PC-3 (cell line): ENCODE measurements at places on chromosomes 6 and 20. TPM values are rescaled to one million over a fixed set of nuclear protein-coding genes. Genes with fewer than 3 reads are reported as not detected.

The ENPP3 gene
- total RNA-seq = 0.18 TPM in 1 of 2 replicates, not detected in the other

GRCh38 chr6:111173946-111174345 is 86.6 kb downstream of the SLC16A10 start:
- no peaks in the 10 kb centered on the region for H3K27me3 ChIP-seq
- H3K4me1 ChIP-seq = no peaks in the 10 kb centered on the region
- no peak for DNase-seq
- H3K36me3 ChIP-seq = no peaks in the 10 kb centered on the region
- no peak overlapping the region for H3K4me3 ChIP-seq

DNA sequence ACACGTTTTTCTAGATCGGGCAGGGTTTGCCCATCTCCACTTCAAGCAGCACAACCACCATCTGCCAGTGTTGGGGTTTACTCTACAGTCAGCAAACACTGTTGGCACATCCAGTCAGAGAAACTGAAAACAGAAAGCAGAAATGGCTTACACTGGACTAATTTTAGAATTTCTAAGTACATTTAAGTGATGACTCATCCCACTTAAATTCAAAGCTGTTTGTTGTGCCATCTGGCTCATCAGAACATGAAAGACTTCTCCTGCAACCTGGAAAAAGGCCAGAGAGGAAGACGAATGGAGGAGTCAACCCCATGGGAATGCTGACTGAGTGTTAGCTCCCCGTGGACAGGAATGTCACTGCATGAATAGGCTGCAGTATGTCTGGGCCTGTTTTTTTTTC is 21.8 kb downstream of the FAM209B start:
- H3K27ac ChIP-seq = peak overlapping the region; percentile 42
- DNase-seq = peak; percentile 99
- no peaks in the 10 kb centered on the region for H3K27me3 ChIP-seq
- peak overlapping the region; percentile 8; the same call in 1 of the 2 replicates for H3K4me3 ChIP-seq
- H3K4me1 ChIP-seq = peaks cover 15% of the 10 kb centered on the region

GRCh38 chr6:139764498-139764986 is 390.1 kb upstream of the CITED2 start:
- peaks cover 47% of the 10 kb centered on the region for H3K4me1 ChIP-seq
- peak; percentile 88 for DNase-seq
- no peaks in the 10 kb centered on the region for H3K36me3 ChIP-seq
- H3K27ac ChIP-seq = peak overlapping the region; percentile 79

The NKX2-4 gene
- not detected in 2 replicates for total RNA-seq

The SASH1 gene
- 9.8 and 10.5 TPM in 2 replicates for total RNA-seq

The CDYL gene
- total RNA-seq = 34.4 and 38.4 TPM in 2 replicates

DNA sequence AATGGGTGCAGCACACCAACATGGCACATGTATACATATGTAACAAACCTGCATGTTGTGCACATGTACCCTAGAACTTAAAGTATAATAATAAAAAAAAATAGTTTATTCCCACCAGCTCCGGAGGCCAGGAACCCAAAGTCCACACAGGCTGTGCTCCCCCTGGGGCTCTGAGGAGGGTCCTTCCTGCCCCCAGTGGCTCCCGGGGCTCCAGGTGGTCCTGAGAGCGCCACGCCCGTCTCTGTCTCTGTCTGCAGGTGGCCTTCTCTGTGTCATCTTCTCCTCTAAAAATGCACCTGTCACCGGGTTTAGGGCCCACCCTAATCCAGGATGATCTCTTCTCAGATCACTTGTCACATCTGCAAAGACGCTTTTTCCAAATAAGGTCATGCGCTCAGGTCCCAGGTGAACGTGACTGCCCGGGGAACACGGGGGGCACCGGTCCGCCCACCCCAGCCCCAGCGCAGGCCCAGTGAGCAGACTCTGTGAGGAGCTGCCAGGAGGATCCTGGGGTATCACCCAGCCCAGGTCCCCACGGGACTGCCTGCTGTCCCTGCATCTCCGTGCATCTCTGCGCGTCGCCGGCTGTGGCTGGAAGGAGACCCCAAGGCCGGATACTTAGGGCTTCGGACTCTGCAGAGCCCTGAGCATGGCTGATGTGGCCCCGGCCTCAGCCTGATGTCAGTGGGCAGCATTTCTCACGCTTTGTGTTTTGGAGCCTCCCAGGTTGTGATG is 11.8 kb downstream of the SLCO4A1 start:
- H3K4me1 ChIP-seq = peaks cover 34% of the 10 kb centered on the region
- H3K27me3 ChIP-seq = no peaks in the 10 kb centered on the region
- H3K36me3 ChIP-seq = peaks cover 76% of the 10 kb centered on the region
- no peak for DNase-seq

DNA sequence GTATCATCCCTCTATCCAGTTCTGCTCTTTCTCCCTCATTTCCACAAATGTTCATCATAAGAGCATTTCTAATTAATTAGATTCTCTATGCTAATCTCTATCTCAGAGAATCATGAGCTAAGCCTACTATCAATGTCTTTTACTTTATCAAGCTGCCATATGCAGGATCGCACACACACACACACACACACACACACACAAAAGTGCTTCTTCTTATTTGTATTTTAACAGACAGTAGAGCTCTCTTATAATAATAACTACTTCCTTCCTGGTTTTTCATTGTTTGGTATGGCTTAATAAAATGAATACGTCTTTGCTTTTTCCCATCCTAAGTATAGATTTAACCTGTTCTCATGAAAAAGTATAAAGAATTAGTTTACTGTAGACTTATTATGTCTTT is 170.2 kb downstream of the HAO1 start:
- H3K4me3 ChIP-seq = no peak overlapping the region
- H3K27me3 ChIP-seq = no peaks in the 10 kb centered on the region
- H3K4me1 ChIP-seq = peaks cover 26% of the 10 kb centered on the region
- no peak for DNase-seq

The DEFB115 gene
- not detected in 2 replicates for total RNA-seq

GRCh38 chr20:14764511-14765369 is 427.3 kb upstream of the FLRT3 start:
- no peaks in the 10 kb centered on the region for H3K36me3 ChIP-seq
- peaks cover 14% of the 10 kb centered on the region for H3K4me1 ChIP-seq
- H3K4me3 ChIP-seq = no peak overlapping the region

DNA sequence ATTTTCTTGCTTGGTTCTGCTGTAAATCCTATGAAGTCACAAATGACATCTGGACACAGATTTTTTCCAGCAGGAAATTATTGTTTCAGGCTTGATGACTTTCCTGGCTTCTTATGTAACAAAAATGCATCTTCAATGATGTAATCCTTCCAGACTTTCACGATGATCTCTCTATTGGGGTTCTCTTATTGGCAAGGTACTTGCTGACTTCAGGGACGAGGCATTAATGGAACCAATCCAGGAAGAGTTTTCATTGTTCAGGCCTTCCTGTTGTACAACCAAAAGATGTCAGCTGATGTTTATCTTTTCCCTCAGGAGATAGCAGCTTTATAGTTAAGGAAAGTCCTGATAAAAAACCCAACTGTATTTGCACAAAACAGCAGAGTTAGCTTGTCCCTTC is 118.5 kb upstream of the MMS22L start:
- H3K4me1 ChIP-seq = no peaks in the 10 kb centered on the region
- H3K4me3 ChIP-seq = no peak overlapping the region
- H3K27ac ChIP-seq = no peak overlapping the region
- no peak for DNase-seq
- peaks cover 13% of the 10 kb centered on the region; the same call in 1 of the 2 replicates for H3K27me3 ChIP-seq

The TAF8 gene
- 18.3 and 20.7 TPM in 2 replicates for total RNA-seq

DNA sequence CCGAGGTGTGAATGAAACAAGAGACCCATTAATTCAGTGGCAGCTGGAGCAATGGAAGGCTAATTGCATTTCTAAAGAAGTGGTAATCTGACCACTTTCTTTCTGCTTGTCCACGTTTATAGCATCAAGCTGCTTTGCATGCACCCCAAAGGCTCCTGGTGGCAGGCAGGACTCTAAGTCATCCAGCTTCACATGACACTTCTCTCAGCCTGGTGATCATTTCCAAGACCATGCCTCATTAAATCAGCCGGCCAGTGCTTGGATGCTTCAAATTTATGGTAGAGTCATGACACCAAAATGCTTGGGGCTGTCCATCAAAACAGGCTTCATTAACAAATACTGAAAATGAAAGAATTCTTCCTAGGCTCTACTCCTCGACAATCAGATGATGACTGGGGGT is 614.9 kb downstream of the DOK5 start:
- H3K4me3 ChIP-seq = no peak overlapping the region
- no peak for DNase-seq
- H3K27ac ChIP-seq = no peak overlapping the region

The BCAS1 gene
- 0.18 and 0.35 TPM in 2 replicates for total RNA-seq
